ENCODE measurements at places on chromosomes 5 and 9. TPM values are rescaled to one million over a fixed set of nuclear protein-coding genes. Genes with fewer than 3 reads are reported as not detected.

The KIF3A gene
- 5.1 TPM for total RNA-seq

The SLC45A2 gene
- total RNA-seq = not detected

The PRKAA1 gene
- 35.4 TPM for total RNA-seq

The TRMT10B gene
- 1.6 TPM for total RNA-seq
